ENCODE measurements at places on chromosomes 1 and 21.

DNA sequence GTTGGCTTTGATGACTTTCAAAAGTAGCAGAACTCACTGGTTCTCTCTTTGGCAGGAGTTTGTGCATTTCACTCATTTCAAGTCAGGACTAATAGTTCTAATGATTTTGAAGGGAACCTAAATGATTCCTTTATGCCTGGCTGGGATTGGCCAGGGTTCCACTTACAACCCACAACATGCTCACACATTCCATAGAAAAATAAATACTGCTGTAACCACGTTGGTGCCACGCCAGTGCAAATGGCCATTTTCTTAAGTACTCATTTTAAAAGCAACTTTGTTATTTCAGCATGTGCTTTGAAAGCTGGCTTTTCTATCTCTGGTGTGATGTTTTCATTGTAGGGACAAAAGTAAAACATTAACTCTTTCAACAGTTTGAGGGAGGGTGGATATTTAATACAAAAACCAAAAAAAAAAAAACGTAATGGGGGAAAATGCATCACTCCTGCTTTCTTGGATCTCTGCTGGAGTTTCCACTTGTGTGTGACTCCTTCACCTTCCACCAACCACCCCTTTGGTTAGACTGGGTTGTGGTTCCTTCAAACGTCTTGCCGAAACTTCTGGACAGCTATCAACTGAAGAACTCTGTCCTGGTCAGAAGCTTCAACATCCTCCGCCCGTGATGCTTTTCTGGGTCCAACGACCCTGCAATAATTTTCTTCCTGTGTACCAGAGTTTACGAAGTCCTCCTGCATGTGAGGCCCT is 300.4 kb upstream of the RUNX1 start:
- DNase-seq = no peak

- DNase-seq = no peak
These were observed 30.6 kb downstream of the CDK18 start for GRCh38 chr1:205535096-205535495.

GRCh38 chr1:221583465-221583864 is 158.4 kb downstream of the DUSP10 start:
- no peak for DNase-seq

DNA sequence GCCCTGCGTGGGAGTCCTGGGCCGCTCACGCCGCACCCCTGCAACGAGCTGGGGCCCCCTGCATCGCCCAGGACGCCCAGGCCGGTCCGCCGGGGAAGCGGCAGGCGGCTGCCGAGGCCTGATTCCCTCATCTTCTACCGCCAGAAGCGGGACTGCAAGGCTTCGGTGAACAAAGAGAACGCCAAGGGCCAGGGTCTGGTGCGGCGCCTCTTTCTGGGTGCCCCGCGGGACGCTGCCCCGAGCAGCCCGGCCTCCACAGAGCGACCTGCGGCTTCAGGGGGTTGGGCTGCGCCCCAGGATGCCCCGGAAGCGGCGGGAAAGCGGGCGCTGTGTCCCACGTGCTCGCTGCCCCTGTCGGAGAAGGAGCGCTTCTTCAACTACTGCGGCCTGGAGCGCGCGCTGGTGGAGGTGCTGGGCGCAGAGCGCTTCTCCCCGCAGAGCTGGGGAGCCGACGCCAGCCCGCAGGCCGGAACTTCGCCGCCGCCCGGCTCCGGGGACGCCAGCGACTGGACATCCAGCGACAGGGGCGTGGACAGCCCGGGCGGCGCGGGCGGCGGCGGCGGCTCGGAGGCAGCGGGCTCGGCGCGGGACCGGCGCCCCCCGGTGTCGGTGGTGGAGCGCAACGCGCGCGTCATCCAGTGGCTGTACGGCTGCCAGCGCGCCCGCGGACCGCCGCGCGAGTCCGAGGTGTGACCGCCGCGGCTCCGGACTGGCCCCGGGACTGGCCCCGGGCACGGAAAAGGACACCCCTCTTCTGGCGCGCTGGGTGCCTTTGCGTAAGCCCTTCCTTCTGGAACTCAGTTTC is 2.7 kb downstream of the FAM110D start:
- DNase-seq = peak; percentile 76

GRCh38 chr1:19222573-19222972 is 12.5 kb upstream of the UBR4 start:
- no peak for DNase-seq

- no peak for DNase-seq
These were observed 72.7 kb upstream of the MUTYH start for GRCh38 chr1:45412899-45413298.

DNA sequence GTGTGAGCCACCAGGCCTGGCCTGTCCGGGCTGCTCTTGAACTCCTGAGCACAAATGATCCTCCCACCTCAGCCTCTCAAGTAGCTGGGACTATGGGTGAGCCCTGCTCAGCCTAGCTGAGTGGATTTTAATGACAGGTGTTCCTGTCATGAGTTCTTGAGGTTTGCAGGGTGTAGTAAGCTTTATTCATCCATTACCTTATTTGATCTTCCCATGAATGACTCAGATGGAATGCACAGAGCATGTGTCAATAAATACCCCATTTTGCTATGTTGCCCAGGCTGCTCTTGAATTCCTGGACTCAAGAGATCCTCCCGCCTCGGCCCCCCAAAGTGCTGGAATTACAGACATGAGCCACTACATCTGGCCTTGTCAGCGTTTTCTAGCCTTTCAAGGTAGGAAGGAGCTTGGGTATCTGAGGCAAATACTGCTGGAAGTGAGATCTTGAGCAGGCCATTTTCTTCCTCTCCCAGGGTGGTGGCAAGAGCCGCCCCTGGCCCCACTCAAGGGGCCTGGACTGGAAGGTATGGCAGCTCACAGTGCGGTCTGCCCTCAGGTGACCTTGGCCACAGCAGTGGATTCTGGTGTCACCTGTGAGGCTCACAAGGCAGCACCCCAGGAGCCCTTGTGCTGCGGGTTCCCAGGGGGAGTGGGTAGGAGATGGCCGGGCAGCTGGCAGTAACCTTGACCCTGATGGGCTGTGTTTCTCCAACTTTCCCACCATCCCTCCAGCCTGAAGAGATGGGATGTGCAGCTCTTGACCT is 20.0 kb downstream of the PIK3CD start:
- DNase-seq = no peak

DNA sequence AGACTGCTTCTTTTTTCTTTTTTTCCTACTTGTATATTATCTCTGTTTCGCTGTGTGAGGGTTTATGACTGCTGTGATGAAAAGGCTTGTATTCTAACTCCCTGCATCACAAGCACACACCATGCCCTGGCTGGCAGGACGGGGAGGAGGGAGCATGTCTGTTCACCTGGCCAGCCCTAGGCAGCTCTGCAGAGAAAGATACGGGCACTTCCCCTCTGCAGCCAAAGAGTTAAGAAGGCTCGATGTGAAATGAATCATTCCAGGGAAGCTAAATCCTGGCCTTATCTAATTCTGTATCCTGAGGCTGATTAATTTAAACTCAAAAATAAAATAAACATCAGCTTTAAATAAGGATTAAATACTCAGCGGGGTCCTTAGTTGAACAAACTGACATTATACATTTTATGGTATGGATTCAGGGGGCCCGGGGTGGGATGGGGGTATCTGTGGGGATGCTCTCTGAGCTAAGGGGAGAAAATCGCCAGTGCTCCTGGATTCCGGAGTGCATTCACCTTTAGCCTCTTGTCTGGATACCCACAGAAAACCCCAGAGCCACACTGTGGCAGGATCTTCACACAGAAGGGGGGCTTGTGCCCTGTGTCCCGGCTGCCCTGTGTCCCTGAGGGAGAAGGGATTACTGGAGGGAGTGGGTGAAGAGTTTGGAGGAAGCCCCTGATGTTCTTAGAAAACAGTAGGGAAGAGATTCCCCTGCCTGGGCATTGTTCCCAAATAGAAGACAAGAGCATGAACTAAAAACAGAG is 321.5 kb downstream of the NPHP4 start:
- DNase-seq = no peak

DNA sequence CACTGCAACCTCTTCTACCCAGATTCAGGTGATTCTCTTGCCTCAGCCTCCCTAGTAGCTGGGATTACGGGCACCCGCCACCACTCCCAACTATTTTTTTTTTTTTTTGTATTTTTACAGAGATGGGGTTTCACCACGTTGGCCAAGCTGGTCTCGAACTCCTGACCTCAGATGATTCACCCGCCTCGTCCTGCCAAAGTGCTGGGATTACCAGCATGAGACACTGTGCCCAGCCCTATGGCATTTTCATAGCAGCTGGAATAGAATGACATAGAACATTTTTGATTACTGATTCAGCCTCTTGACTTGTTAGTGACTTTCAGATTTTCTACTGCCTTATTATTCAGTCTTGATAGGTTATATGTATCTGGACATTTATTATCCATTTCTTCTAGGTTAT is 1046.2 kb downstream of the AMY1C start:
- DNase-seq = no peak

- no peak for DNase-seq
These were observed 5.3 kb upstream of the TXNIP start for GRCh38 chr1:146001709-146002108.

DNA sequence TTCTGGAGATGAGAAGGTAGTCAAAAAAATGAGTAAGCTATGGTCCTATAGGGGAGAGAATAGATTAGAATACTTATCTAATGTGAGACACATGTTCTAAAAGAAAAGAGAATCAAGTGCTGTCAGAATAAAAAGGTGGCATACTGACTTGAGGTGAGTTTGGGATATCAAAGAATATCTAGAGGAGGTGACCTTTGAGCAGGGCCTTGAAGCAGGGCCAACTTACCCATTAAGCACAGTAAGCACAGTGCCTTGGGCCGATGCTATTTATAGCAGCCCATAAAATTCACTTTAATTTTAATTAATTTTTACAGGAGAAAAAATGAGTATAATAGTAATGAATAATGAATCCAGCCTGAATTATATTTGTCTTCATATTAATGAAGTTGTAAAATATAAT is 92.2 kb downstream of the XPR1 start:
- no peak for DNase-seq

- DNase-seq = no peak
These were observed 3.6 kb downstream of the UTP11 start for GRCh38 chr1:38015978-38016725.

GRCh38 chr1:159868766-159869165 is 6.3 kb upstream of the VSIG8 start:
- no peak for DNase-seq

GRCh38 chr1:29756085-29756484 is 519.8 kb downstream of the PTPRU start:
- DNase-seq = peak; percentile 40

- no peak for DNase-seq
These were observed 110.5 kb downstream of the MAST2 start for GRCh38 chr1:45913731-45914501.

GRCh38 chr1:110433803-110434202 is 17.1 kb upstream of the PROK1 start:
- DNase-seq = peak; percentile 43

DNA sequence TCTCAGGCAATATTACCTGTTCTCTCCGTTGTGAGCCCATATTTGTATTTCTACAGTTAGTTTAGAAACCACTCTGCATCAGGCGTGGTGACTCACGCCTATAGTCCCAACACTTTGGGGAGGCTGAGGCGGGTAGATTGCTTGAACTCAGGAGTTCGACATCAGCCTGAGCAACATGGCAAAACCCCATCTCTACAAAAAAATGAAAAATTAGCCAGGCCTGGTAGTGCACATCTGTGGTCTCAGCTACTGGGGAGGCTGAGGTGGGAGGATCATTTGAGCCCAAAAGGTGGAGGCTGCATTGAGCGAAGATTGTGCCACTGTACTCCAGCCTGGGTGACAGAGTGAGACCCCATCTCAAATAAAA is 19.7 kb upstream of the ID3 start:
- DNase-seq = no peak

DNA sequence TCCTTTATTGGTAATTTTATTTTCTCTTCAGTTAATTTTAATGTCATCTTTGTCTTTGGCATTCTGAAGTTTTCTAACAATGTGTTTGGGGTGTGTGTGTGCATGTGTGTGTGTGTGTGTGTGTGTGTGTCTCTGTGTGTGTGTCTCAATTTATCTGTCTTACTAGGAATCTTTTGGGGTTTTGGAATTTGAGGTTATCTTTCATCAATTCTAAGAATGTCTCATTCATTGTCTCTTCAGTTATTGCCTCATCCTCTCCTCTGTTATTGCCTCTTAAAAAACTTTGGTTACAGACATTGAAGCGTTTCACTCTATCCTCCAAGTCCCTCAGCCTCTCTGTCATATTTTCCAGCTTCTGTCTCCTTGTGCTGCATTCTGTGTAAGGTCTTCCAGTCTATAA is 18.1 kb upstream of the SAMD13 start:
- DNase-seq = no peak

DNA sequence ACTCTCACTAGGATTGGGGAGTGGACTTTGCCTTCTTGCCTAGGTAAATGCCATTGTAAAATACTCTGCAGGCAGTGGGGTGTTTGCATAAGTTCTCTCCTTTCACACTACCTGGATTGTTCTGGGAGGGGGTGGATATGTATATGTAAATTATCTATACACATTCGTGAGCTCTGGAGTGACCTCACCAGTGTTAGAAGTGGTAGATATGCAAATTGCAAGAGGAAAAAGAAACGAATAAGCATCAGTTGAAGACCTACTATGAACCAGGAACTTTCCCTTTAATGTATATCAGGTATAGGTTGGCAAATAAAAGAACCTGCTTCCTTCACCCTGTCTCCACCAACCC is 1.5 kb upstream of the ARHGEF11 start:
- DNase-seq = no peak

- DNase-seq = no peak
These were observed 426.7 kb upstream of the RUNX1 start for GRCh38 chr21:35475762-35476161.

- DNase-seq = no peak
These were observed 148.8 kb downstream of the ZBTB18 start for GRCh38 chr1:244199902-244200301.

- DNase-seq = no peak
These were observed 785.1 kb downstream of the LTN1 start for GRCh38 chr21:28207436-28208173.

DNA sequence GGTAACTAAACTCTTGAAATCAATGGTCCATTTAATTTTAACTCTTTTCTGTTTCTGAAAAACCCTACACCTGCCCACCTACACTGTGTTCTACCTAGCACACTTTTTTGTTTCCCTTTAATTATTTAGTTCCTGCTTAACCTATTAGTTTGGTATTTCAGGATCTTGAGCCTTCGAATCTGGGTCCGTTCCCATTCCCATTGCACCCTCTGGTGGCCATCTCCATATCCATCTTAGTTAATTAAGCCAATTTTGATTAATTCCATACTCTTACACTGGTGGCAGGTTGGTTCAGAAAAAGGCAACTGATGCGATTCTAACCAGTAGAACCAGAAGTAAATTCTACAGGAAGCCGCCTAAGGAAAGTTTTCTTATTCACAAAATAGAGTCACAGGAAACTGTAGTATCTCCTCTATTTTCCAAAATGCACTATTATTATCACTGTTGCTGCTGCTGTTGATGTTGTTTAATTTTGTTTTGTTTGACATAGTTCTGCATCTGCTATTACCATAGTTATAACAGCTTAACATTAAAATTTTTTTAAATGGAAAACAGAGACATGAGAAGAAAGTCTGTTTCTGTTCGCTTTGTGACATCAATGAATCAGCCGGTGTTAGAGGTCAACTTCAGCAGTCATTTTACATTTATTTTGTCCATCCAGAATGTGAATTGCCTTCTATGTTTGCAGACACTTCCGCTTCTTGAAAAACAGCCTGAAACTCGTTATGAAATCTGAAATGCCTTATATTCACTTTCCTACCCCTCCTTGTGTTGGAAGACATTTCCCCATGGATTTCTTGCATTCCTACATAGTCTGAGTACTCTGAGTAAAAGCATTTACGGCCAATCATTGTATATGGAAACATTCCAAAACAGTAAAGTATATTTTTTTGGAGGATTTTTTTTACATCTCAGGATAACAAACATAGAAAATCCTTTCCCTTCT is 115.5 kb upstream of the NCAM2 start:
- peak; percentile 46 for DNase-seq

- peak; percentile 81 for DNase-seq
These were observed 116.8 kb downstream of the CASZ1 start for GRCh38 chr1:10679496-10680220.

Measured in glutamatergic neuron (in vitro differentiated cells).